GM12892 (cell line): ENCODE measurements at places on chromosomes 2 and 18.

- DNase-seq, result no peak
Observed at GRCh38 chr2:209425471-209426071, 1.7 kb downstream of the MAP2 start.

GRCh38 chr2:73142937-73143336 lies 30.2 kb upstream of the RAB11FIP5 start:
- DNase-seq, result no peak

DNA sequence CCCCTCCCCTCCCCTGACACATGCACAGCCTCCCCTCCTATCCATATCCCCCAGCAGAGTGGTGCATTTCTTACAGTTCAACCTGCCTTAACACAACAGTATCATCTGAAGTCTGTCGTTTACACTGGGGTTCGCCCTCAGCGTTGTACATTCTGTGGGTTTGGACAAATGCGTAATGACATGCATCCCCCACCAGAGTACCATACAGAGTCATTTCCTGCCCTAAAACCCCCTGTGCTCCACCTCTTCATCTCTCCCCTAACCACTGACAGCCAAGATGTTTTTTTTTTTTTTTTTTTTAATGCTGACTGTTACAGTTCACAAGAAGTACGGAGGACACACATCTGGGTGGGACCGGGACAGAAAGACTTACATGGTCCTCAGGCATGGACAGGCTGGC lies 22.6 kb downstream of the POMC start:
- DNase-seq, result no peak

DNA sequence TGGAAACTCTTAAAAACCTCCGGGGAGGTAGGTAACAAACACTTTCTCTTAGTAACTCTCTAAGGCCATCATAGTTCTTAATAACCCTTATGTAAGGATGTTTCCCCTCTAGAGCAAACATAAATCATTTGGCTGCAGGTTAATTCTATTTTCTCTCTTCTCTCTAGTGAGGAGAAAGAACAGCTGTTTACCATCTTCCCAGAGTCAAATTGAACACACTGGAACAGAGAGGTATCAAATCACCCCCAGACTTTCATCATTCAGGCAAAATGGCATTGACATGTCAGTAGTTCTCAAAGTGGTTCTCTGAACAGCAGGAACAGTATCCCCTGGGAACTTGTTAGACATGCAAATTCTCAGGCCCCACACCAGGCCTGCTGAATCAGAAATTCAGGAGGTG lies 240.7 kb downstream of the MEIS1 start:
- DNase-seq, result no peak

- DNase-seq, result no peak
Observed at GRCh38 chr2:43718530-43719124, 42.4 kb upstream of the C1GALT1C1L start.

GRCh38 chr18:8983195-8983594 lies 119.3 kb upstream of the NDUFV2 start:
- DNase-seq, result no peak

GRCh38 chr2:207284556-207285472 lies 119.1 kb upstream of the KLF7 start:
- DNase-seq, result no peak

DNA sequence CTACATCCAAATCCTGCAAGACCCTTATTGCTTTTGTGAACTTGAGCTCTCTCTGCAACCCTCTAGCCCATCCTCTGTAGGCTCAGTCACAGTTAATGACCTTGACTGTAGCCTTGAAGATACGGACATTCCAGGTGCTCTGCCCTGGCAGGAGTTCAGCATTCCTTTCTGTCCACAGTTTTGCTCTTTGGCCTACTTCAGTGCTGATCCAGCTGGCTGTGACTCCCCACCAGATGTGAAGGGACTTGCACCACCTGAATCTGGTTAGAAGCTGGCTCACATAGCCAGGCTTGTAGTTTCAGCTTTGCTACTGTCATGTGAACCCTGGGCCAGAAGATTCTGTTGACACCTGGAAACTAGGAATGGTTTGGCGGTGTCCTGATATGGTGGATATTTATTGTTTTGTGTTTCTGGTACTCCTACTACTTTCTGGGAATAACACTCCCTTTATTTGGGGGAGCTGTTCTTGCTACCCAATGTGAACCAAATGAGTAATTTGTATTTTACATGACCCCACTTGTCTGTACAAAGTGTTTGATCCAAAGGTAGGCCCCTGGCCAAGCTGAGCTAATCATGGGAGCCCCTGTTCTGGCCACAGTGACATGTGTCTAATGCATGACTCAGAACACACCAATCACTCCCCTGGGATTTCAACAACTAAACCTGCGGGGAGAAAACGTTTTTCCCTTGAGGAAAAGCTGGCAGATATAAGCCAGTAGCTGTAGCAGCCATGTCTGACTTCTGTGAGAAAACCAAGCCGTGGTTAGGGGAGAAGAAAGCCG lies 73.4 kb downstream of the CDCA7 start:
- DNase-seq, result no peak

DNA sequence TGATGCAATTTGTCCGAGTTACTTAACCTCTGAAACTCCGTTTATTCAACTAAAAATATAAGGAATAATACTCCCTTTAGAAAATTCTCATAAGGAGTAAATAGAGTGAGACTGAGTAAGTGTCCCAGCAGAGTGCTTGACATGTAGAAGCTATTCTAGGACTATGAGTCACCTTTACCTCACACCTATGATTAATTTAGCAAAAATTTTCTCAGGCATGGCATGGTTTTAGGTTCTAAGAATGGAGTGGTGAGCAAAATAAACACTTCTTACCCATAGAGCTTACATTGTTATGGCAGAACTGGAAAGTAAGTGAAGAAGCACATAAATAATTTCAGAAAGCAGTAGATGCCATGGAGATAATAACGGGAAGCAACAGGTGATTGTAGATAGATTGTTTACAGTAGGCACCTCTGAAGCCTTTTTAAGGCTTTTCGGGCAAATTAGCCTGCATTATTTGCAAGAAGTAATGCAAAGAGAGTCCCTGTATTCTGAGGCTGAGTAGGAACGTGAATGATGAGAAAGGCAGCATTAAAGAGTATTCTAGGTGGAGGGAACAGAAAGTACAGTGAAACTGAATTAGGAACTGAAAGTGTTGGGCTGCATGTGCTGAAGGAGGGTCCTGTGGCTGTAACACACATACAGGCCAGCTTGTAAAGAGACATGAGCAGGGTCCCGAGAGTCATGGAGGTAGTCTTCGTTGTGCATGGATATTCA lies 209.2 kb downstream of the ZNF407 start:
- DNase-seq, result peak; percentile 19

GRCh38 chr18:22170421-22171257 lies 1.2 kb downstream of the GATA6 start:
- DNase-seq, result no peak

- DNase-seq, result no peak
Observed at GRCh38 chr18:60123031-60123430, 223.2 kb downstream of the PMAIP1 start.

- DNase-seq, result no peak
Observed at GRCh38 chr18:42742969-42743368, 372.5 kb downstream of the RIT2 start.

DNA sequence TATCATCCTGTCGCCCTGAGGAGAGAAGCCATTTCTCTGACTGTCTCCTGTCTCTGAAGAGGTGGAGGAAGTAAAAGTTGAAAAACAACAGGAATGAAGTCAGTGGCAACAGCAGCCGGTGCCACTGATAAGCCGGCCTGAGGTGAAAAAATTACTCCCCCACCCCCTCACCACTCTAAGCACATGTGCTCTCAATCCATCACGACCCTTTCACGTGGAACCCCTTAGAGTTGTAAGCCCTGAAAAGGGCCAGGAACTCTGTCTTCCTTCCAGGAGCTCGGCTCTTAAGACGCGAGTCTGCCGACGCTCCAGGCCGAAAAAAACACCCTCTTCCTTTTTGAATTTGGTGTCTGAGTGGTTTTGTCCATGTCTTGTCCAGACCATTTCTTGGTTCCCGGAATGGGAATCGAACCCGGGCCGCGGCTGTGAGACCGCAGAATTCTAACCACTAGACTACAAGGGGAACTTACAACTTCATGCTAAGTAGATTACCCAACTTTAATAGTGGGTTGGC lies 40.7 kb upstream of the TRIM43 start:
- DNase-seq, result no peak

GRCh38 chr2:171963198-171963597 lies 36.6 kb upstream of the METAP1D start:
- DNase-seq, result no peak

DNA sequence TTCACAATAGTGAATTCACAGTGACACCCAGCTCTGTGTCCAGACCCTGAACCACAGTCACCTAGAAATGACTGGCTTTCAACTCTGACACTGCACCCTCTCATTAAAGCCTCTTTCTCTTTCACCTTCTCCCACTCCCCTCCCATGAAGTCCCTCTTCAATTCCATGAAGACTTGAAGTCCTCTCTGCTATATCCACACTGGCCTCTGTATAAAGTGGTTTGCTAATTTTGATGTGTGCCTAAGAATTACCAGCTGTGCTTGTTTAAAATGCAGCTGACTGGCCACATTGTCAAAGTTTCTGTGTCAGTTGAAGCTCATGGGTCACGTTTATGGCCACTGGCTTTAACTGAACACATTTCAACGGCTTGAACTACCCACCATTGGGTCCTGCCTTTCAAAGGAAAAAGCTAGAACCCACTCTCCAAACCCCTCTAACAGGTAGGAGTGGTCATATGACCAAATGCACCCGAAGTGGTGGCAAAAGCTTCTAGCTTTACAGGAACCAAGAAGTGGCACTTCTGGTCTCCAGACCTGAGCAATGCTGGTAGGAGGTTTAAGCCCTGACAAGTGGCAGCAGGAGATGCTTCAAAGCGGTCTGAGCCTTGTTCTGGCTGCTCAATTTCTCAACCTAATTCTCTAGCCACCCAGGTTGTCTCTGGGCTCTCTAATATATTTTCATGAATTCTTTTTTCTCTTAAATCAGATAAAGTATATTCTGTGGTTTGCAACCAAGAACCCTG lies 34.2 kb downstream of the B4GALT6 start:
- no peak for DNase-seq

DNA sequence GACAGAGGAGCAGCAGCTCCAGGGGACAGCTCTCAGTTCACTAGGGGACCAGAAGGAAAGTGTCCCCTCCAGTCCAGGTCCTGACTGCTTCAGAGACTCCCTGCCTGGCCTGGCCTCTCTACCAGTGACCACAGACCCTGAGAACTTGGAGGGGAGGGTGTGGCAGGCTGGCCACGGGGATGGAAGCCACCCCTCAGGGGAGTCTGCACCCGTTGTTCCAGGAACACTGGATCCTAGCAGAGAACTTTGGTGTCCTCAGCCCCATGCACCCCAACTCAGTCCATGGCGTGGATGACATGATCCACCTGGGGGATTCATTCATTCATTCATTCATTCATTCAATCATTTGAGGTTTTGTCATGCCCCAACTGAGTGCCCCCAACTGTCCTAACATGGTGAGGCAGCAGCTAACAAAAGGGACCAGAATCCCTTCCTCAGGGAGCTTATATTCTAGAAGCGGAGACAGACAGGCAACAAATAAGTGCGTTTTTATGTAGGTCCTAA lies 31.9 kb downstream of the MYO7B start:
- DNase-seq, result no peak

- no peak for DNase-seq
Observed at GRCh38 chr2:212032536-212033219, 505.9 kb downstream of the ERBB4 start.

- DNase-seq, result peak; percentile 43
Observed at GRCh38 chr2:25204190-25204838, 35.9 kb upstream of the POMC start.

- no peak for DNase-seq
Observed at GRCh38 chr2:118049140-118049815, 35.4 kb upstream of the CCDC93 start.

DNA sequence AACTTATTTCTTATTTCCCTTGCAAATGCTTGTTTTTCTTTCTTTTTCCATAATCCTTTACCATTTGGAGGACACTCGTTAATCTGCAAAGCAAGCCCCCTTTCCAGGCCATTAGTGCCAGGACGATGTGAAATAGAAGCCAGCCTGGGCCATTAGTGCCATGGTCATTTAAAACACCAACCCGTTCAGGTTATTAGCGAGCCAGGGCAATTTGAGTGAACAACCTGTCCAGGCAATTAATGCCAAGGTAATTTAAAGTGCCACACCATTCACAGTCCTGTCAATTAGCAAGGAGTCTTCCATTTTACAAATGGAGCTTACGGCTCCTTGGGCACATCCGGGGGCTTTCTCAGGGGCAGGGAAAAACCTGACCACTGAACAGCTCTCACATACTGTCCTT lies 370.6 kb downstream of the HRH4 start:
- DNase-seq, result no peak

DNA sequence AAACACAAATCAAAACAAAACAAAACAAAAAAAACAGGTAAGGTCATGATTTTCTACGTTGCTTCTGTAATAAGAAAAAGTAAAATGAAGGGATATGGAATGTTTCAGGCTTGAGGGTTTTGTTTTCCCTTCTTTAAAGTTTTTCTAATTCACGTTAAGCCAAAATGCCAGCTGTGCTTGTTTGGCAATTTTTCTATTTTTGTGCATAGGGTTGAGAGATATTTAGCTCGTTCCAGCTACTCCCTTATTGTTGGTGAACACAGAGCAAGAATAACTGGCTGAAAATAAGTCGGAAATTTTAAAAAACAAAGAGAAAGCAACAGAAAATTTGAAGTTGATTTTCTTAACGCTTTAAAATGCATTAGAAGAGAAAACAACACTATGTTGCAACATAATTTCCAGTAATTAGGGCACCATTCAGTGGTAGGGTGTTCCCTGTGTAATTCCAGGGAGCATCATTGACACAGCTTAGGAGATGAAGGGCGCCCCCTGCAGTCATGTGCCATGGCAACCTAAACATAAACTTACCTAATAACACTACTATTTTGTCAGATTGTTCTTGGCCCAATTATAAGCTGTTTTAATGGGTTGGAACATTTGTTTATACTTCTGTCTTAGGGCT lies 99.5 kb downstream of the DTNA start:
- no peak for DNase-seq

DNA sequence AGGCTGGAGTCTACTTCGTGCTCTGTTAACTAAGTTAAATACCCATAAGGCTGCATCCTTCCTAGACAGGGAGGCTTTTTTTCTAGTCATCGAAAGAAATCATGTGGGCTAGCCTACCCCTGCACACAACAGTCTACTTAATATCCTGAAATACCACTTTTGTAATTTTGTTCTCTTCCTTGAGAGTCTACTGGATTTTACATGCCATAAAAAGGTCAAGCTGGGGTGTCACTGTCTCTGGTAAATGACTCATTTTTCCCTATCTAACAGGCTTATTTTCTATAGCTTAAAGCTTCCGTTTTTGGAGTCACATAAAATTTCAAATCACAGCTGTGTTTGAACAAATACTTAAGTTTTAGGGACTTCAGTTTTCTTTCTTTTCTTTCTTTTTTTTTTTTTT lies 10.7 kb upstream of the STAM2 start:
- DNase-seq, result no peak

GRCh38 chr2:8803658-8804379 lies 33.6 kb downstream of the KIDINS220 start:
- DNase-seq, result peak; percentile 29

DNA sequence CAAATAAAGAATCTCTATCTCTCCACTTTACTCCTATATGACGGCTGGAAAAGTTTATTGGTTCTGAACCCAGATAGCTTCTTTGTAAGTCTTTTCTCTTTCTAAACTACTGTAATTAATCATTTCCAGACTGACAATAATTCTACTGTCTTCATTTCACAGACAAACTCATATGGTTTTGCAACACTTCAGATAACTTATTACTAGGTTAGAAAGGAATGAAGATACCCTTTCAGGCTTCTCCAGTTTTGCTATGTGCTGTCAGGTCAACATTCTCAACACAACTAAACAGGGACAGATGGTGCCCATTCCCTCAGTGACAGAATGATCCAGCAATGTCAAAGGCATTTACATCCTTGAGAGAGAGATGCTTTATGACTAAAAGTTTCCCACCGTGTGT lies 198.5 kb upstream of the ITGA4 start:
- no peak for DNase-seq
